GDM1 (cell line): ENCODE measurements at places on chromosomes 1 and 21.
A peak's percentile ranks its signal among the peaks of the same experiment; 100 is the strongest.

DNA sequence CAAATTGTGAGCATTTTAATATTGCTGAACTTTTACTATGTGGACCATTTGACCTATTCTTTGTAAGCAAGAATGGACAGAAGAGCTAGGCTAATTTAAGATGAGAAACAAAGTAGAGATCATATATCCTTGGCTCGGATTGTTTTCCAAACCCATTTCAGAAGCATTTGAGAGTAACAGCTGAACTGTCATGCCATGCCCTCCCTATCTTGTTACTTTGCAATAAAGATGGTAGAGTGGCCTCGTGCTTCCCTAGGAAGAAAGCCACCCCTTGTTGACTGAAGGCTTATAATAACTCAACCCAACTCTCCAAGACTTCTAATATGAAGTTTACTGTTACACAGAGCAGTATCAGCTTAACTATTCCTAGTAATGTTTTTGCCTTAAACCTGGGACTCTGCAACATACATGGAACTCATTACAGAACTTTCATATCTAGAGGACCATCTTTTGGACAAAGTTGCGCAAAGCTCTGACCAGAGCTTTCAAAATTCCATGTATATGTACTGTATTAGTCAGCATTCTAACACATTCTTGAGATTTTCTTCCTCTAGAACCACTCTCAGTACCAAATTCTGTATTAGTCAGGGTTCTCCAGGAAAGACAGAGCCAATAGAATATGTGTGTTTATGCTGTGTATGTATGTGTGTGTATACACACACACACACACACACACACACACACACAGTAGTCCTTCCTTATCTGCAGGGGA, 68.7 kb downstream of the ADAMTS1 start:
- no peak for DNase-seq

GRCh38 chr1:7482077-7482476, 289.0 kb upstream of the VAMP3 start:
- no peak for DNase-seq

DNA sequence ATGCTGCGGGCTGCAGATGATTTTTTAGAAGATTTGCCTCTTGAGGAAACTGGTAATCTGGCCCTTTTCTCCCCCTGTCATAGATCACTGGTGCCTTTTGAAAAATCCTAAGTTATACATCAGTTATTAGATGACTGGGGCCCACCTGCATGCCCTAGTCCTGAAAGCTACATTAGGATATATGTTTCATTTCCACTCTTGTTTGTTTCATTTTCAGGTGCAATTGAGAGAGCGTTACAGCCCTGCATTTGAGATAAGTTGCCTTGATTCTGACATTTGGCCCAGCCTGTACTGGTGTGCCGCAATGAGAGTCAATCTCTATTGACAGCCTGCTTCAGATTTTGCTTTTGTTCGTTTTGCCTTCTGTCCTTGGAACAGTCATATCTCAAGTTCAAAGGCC, 8.1 kb upstream of the IFI44 start:
- no peak for DNase-seq

GRCh38 chr21:26977746-26978145, 10.9 kb upstream of the ADAMTS5 start:
- DNase-seq, result no peak

DNA sequence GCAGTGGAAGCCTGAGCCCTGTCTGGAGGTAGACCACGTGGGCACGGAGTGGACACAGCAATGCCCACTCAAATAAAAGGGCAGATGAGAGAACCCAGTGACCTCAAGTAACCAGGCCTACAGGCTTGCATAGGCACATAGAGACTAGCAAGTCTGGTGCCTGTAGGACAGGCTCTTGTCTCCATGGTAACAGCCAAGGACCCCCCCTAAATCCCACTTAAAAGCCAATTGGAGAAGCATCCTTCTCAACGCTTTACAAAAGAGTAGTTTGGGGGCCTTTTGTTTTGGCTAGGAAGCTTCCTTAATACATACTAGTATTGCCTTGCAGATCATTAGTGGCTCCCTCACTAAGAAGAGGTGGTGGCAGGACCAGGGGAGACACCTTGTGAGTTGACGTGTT, 63.9 kb downstream of the VWA5B1 start:
- DNase-seq, result no peak

DNA sequence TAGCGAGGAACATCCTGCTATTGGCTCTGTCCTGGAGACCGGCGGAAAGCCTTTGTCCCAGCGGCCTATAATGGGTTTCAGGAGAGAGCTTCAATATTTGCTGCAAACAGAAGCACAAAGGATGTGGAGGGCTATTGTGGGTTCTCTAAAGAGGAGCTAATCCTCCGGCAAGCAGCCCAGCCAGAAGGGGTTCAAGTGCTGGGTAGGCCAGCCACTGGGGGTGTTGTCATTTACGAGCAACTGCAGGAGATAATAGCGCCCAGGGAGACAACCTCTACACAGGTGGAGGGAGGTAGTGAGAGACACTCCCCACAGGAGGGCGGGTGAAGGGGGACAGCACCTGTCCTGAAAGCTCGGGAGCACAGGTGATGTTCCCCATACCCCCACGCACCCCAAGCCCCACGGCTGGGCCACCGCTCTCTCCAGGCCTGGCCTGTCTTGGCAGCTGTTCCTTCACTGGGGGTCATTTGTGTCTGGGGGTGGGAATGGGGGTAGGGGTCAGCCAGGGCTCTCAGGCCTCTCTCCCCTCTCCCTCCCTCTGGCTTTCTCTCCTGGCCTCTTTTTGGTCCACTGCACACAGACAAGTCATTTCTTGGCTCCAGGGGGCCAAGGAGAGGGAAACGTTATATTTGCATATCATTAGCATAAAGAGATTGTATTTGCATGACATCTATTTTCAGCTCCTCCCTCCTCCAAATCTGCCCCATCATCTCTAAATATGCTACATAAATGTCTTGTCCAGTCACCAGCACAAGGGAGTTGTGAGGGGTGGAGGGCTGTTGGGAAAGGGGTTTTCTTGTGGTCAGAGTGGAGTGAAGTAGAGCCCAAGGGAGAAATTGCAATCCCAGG, 22.0 kb upstream of the SLC26A9 start:
- DNase-seq, result no peak

DNA sequence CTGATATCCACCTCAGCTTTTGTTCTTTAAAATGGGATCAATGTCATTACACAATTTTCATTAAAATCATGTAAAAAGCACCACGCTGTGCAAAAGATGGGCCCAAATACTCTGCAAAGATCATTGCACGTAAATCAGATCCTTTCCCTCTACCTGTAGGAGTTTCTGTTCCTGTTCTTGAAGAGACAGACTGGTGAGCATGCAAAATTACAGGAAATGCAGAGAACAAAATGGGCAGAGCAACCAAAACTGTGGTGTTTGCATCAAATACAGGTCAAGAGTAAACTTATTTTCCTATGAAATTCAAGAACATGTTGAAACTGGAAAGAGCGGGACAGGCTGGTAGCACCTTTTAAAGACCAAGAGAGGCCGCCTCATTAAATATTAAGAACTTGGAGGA, 294.9 kb upstream of the ADGRL2 start:
- no peak for DNase-seq

DNA sequence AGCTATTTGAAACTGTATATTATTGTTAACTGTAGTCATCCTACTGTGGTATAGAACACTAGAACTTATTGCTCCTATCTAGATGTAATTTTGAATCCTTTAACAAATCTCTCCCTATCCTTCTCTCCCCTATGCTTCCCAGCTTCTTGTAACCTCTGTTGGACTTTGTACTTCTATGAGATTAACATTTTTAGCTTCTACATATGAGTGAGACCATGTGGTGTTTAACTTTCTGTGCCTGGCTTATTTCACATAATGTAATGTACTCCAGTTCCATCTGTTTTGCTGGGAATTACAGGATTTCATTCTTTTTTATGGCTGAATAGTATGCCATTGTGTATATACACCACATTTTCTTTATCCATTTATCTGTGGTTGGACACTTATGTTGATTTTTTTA, 64.5 kb upstream of the KIAA1614 start:
- DNase-seq, result no peak

DNA sequence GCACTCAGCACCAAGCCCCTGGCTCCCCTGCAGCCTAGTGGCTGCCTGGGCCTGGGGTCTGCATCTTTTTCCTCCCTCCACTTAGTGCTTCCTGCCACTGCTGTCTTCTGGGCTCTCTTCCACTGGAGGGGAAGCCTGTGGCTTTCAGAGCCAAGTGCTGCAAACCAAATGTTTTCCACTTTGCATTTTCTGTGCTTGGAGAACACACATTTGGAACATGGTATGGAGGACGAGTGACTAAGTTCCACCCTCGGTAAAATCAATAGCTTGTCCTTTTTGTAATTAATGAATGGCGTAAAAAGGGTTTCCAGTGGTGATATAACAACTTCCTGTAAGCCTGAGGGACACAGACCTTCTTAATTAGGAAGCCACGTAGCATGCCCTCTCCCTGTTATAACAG, 10.1 kb upstream of the GPR153 start:
- DNase-seq, result no peak

DNA sequence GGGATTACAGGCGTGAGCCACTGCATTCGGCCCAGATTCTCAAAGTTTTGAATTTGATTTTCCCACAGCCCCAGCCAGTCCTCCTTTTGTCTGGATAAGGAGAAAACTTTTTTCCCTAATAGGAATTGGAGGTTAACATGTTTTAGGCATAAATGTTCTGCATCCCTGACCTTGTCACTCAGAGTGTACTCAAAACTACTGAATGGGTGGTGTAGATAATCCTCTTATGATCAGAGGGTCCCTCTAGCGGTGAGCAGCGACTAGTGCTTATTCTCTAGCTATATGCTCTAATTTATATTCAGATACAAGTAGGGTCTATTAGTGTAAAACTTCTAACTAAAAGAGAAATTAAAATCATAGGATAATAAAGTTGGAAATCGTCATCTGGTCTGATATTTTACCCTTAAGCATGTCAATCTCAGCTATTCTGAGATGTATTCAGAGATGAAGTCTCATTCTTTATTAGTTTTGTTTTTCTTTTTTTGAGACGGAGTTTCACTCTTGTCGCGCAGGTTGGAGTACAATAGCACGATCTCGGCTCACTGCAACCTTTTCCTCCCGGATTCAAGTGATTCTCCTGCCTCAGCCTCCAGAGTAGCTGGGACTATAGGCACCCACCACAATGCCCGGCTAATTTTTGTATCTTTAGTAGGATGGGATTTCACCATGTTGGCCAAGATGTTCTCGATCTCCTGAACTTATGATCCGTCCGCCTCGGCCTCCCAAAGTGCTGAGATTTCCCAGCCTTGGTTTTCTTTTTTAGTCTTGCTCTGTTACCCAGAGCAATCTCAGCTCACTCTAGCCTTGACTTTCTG, 2.7 kb upstream of the PSMD4 start:
- peak; percentile 66 for DNase-seq

GRCh38 chr1:159959451-159959850, 5.4 kb upstream of the SLAMF9 start:
- no peak for DNase-seq

GRCh38 chr1:100360790-100361510, 8.6 kb downstream of the CDC14A start:
- no peak for DNase-seq
